Activated naive CD4-positive, alpha-beta T cell treated with anti-CD3 and anti-CD28 coated beads, Interleukin-2, amount 50 U/mL, for 16 hours (primary cell): ENCODE measurements at places on chromosomes 2 and 18.
A peak's percentile ranks its signal among the peaks of the same experiment; 100 is the strongest.

DNA sequence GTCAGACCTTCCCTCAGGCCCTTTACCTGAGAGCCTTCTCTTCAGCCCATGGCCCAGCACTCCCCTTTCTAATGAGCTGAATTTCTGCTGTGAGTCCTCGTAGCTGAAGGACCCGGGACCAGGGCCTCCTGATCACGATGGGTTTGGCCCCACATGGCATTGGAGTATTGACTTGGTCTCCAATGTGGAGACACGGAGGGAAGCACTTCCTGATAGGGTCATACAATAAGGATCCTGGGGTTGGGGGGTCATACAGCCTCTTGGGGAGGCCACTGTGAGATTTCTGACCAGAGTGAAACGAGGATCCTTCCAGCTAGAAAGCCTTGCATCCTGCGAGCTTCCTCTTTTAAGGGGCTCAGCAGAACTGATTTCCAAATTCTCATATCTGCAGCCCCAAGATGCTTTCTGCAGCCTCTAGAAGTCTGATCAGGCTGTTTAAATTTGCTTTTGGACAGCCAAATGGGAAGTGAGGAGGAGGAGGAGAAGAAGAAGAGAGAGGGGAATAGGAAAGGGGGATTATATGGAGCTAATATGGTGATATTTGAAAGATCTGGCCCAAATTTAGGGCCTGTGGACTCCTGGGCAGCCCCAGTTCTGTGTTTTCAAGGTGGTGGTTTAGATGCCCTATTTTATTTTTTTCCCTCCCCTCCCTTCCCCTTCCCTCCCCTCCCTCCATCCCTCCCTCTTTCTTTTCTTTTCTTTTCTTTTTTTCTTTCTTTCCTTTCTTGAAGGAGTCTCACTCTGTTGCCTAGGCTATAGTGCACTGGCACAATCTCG, 38.9 kb downstream of the RHOB start:
- DNase-seq = no peak

GRCh38 chr2:166013878-166014277, 60.3 kb upstream of the TTC21B start:
- DNase-seq = no peak

DNA sequence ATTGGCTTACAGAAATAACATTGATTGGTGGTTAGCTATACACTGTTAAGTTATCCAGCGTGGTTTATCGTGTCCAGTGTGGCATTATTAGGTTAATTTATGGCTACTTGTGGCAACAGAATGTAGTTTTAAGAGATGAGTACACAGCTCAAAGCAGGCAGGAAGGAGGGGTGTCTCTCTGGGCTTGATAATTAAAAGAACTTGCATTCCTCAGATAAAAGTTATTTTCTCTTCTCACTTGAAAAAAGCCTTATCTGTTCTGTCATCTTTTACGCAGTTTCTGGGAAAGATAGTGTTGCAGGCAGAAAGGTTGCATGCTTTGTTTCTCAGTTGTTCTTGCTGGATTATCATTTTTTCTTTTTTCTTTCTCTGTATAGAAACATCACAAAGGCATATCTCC, 154.4 kb upstream of the COL3A1 start:
- no peak for DNase-seq

DNA sequence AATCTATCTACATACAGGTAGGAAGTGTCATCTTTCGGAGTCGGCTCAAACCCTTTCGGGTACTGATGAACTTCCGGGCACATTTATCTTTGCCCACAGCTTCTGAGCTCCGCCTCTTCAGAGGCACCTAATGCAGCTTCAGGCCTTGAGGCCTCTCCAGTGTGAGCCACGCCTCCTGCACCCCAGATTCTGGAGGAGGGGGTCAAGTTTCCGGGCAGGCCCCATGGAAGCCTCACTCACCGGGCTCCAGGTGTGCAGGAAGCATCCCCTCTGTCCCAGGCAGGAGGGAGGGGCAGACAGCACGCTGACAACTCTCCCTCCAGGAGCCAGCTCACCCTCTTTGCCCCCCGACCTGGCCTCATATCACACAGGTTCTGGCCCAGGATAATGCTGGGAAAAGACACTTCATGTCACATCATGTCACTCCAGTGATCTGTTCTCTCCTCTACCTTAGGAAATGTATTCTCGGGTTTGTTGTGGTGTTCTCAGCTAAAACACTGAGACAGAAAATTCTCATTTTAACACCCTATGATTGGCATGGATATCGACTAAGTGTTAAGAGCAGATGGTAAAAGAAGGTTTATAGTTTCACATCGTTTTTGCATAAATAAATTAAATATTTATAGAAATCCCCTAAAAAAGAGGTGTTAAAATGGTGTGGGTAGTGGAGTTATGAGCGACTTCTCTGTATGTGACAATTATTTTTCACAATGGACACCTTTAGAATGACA, 46.2 kb upstream of the COPS8 start:
- DNase-seq = no peak

DNA sequence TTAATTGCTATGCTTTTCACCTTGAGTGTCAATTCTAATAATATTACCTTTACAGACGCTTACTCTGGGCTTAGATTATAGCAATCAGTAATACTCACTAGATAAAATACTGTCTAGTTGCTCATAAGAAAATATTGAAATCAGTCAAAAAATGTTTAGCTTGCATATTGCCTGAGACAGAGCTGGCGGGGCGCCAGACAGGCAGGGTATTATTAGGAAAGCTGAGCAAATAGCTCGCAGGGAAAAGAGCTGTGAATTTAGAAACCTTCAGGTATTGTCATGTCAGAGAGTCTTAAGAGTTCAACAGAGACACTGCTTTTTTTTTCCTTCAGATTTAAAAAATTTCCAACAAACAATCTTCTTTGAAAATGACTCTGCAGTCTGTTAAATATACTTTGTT, 118.4 kb downstream of the MEIS1 start:
- DNase-seq = no peak

DNA sequence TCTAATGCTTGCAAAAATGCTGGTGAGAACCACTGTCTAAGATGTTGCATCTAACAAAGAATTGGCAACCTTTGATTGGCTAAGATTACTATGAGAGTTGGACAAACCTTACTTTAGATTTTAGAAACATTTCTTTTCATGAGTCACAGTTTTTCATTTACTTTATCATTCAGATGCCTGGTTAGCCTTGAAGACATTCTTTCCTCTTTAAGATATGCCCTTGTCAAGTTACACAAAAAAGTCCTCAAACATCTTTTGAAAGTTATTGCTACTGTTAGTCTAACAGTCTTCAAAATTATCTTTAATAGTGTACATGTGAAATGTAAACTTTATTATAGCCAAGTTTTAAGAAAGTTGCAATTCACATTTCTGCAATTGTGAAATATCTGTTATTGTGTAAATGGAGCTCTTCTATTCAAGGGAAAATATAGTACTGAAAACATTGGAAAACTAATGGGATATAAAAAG, 276.3 kb downstream of the RND3 start:
- DNase-seq = no peak

DNA sequence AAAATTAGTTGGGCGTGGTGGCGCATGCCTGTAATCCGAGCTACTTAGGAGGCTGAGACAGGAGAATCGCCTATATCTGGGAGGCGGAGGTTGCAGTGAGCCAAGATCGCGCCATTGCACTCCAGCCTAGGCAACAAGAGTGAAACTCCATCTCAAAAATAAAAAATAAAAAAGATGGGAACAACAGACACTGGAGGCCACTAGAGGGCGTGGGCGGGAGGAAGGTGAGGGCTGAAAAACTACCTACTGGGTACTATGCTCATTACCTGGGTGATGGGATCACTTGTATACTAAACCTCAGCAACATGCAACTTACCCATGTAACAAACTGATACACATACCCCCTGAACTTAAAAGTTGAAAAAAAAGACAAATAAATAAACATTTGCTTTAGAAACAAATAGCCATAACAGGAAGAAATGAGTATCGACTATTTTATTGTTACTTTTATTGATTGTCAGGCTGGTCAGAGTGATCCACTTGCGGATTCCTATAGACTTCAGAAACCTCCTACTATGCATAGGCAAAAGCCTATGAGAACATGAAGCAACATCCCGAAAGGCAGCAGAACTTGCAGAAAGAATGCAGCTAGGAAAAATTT, 61.0 kb downstream of the TMEM163 start:
- DNase-seq = no peak

DNA sequence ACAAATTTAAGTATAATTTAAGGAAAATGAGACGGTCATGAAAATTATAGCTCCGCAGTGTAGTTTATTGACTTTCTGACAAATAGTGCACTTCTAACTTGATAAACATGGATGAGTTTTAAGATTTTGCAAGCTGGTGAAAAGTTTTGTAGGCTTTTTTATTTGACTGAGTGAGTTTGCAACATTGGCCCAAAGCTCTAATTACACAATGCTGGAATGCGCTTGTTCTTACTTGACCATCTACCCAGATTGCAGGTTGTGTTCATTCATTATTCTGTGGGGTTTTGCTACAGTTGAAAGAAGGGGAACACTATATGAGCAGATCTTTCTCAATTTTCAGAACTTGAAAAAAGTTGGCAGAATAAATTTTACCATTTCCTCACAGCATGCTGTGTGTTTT, 13.5 kb downstream of the SPOPL start:
- DNase-seq = no peak

DNA sequence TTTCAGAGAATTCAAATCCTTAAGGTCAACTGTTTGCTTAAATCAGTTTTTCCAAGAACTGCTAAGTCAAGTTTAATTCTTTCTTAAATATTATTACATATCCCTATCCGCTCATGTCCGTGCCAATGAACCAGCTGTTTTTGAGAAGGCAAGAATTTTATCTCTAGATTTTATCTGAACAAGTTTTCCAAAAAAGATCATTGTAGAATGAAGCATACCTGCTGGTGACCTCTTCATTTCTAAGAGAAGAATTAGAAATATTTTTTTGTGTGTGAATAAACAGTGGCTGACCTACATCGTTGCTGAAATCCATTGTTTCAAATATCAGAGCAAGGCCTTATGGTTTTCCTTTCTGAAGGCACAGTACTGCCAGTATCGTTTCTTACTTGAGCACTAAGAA, 58.4 kb upstream of the RND3 start:
- no peak for DNase-seq

DNA sequence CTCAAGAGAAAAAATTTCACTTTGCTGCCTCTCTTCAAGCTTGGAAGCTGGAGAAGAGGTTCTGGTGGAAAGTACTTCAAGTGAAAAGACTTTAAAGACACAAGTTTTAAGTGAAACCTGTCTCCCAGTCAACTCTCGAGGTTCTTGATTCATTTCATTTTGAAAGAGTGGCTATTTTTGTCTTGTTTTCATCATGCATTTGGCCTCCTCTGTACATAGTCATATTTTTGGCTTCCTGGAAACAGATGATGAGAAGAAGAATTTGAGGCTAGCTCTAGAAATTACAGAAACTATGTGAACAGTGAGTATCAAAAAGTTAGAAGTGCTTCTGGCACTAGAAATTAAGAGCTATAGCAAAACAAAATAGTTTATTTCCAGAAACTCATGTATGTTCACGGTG, 124.8 kb downstream of the DTNA start:
- no peak for DNase-seq

GRCh38 chr2:98460573-98461497, 16.2 kb downstream of the INPP4A start:
- DNase-seq = peak; percentile 71

DNA sequence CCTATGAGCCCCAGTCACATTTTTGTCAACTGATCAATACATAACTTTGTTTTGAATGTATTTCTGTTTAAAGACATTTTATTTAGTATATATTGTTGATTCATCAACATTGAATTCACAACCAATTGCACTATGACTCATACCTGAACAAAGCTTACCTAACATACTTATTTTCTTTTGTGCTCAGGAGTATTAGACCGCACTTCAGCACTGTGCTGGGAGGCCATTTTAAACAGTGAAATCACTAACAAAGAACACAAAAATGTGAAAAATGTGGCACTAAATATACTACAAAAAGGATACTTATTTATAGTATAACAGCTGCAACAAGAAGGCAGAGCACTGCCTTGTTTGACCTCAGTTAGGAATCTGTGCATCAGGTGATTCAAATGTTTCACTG, 12.4 kb upstream of the IFIH1 start:
- DNase-seq = no peak

GRCh38 chr2:124258140-124258880, 233.2 kb downstream of the CNTNAP5 start:
- no peak for DNase-seq

DNA sequence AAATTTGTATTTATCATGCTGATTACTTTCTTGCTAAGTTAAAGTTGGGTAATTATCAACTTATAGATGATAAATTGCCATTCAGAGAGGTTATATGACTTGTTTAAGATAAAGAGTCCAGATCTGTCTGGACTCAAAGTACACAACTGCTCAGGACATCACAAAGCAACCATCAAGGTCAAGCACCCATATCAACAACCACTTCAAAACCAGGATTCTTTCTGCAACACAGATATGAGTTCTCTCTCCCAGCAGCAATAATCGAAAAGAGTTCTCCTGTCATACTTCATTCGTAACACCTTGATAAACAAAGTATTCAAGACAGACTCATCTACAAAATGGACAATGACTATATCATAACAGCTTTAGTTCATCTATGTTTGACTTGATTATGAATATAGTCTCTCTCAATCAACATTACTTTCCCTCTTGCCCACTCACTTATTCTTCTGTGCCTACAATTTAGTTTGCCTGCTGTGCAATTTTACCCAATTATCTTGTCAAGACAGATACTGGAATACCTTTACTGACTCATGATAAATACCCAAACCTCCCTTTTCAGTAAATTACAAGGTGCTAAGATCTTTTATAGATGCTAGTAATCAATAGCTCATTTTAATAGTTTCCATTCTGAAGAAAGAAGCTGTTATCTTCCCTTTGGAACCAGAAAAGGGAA, 281.8 kb downstream of the NBAS start:
- DNase-seq = no peak

DNA sequence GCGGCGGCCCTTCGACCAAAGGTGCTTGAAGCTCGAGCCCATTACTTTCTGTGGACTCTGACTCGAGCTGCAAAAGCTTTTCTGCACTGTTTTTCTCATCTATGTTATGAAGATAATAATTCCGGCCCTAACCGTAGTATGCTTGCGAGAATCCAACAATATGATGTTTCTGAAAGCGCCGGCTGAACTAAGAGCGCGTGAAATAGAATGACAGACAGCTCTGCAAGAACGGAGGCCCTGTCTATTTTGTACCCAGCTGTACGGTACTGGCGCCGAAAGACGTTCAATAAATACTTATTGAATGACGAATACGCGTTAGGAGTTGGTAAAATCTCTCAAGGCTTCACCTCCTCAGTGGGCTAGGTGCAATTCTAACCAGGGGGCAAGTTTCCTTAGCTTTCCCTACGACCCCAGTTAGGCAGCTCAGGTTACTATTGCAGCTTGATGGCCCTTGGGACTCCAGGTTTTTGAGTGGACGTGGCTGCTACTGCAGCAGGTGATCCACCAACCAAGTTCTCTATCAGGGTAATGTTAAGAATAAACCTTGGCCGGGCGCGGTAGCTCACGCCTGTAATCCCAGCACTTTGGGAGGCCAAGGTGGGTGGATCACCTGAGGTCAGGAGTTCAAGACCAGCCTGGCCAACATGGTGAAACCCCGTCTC, 570 bp downstream of the SCRN3 start:
- no peak for DNase-seq

- no peak for DNase-seq
Measured at GRCh38 chr2:122072666-122073065, 317.2 kb downstream of the TSN start.
